ENCODE measurements at places on chromosomes 6 and 20.

- DNase-seq: no peak
Measured at GRCh38 chr6:116047173-116047933, 13.3 kb downstream of the FRK start.

DNA sequence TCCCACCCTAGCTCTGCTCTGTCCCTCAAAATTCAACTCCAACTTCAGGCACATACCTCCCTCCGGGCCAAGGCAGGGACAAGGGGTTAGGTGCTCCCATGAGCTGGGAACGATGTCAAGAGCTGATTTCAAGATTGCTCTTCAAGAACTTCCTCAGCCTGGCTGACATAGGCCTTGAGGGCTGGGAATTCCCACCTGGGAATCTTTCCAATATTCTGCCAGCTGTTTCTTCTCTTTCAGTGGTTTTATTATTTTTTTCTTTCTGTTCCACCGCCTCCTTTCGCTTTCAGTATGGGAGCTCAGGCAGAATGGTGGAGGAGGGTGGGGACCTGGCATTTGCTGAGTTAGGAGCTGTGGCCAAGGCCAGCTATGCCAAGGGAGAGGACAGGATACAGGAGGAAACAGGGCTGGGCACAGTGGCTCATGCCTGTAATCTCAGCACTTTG lies 33.7 kb downstream of the SRSF3 start:
- no peak for DNase-seq

GRCh38 chr6:26311012-26311384 lies 54.0 kb upstream of the BTN3A2 start:
- peak; percentile 77 for DNase-seq

GRCh38 chr6:125099211-125100073 lies 54.1 kb upstream of the TPD52L1 start:
- DNase-seq: peak; percentile 40

- no peak for DNase-seq
Measured at GRCh38 chr6:107714104-107714503, 110.0 kb downstream of the SCML4 start.

DNA sequence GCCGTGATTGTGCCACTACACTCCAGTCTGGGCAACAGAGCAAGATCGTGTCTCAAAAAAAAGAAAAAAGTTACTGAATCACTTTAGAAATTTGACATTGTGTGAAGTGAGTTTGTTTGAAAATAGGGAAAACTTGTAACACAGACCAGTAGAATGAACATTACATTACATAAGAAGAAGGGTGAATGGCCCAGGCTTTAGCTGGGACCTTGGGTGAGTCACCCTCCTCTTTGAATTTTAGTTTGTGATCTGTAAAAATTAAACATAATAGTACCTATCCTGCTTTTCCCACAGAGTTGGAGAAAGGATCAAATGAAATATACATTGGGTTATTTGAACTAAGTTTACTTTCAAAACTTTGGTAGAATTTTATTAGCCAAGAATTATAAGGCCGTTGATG lies 56.3 kb downstream of the KCNS1 start:
- no peak for DNase-seq

DNA sequence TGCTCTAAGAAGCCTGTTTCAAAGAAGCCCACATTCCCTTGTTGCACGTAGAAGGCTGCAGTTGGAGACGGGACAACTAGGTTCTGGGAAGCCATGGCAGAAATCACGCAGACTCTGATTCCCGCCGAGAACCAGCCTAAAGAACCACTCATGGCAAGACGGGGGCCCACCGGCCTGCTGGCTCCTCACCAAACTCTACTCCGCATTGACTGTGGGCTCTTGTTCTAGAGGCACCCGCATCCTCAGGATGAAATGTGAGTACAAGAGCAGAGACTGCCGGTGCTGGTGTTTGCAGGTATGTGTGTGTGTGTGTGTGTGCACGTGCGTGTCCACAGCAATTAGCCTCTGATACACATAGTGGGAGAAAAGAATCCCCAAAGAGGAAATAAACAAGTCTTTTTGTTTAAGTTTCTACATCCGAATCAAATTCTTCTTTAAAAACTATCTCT lies 42.3 kb upstream of the NR2E1 start:
- DNase-seq: no peak

- no peak for DNase-seq
Measured at GRCh38 chr6:44116641-44117382, 10.4 kb downstream of the MRPL14 start.

GRCh38 chr20:44866703-44867335 lies 18.7 kb upstream of the YWHAB start:
- no peak for DNase-seq

DNA sequence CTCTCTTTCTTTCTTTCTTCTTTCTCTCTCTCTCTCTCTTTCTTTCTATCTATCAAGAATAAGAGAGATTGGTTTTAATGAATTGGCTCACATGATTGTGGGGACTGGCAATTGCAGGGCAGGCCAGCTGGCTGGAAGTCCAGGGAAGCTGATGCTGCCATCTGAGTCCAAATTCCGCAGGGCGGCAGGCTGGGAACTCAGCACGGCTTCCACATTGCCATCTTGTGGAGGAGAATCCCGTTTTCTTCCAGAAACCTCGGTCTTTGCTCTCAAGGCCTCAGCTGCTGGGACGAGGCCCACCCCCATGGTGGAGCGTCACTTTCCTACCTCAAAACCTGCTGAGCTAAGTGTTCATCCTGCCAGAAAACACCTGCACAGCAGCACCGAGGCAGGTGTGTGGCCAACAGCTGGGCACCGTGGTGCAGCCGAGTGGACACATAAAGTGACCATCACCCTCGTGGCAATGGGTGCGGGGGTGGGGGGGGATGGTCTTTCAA lies 58.8 kb upstream of the SLCO4A1 start:
- no peak for DNase-seq

DNA sequence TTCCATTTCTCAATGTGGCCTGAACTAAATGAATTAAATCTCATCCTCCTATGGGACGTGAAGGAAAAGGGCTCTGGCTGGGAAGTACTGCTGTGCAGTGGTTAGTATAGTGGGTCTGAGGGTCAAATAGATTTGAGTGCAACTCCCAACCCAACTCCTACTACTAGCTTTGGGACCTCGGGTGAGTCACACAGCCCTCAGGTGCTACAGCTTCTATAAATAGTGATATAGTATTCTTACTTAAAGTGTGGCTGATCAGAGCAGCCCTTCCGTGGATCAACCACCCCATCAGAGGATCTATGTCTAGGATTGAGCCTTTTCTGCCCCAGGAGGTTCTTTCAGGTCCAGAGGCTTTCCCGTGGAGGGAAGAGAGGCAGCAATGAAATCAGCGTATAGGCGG lies 904 bp upstream of the UST start:
- DNase-seq: no peak

DNA sequence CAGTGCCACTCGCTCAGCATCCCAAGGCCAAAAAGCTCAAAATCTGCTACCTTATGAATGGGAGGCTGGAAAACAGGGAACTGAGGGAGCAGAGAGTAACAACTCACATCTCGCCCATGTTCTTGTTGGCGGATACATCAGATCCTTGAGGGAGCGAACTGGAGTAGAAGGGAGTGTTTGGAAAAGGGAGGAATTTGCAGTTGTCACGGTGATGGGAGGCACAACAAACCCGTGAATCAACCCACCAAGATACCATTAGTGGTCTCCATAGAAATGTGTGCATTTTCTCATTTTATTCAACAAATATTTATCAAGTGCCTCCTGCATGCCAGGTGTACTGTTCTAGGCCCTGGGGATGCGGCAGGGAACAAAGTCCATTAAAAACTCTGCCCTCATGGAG lies 212.1 kb downstream of the EYA2 start:
- DNase-seq: no peak

- DNase-seq: no peak
Measured at GRCh38 chr6:26280407-26280806, 84.6 kb upstream of the BTN3A2 start.

DNA sequence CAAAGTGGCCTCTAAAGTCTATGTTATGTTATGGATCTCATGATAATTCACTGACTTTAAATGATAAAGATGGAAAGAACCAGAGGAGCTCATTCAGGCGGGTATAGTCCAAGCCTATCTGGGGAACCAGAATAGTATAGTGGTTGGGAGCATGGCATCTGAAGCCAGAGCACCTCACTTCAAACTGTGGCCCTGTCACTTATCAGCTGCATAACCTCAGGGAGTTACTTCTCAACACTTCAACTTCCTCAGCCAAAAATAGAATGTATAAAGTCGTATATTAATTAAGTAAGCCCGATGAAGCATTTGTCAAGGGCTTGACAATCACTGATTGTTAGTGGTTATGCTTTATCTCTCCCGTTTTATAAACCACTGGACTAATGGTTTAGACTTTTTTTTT lies 112.7 kb downstream of the RTN4IP1 start:
- DNase-seq: no peak

- peak; percentile 56 for DNase-seq
Measured at GRCh38 chr20:57526087-57526884, 1.3 kb upstream of the CTCFL start.

DNA sequence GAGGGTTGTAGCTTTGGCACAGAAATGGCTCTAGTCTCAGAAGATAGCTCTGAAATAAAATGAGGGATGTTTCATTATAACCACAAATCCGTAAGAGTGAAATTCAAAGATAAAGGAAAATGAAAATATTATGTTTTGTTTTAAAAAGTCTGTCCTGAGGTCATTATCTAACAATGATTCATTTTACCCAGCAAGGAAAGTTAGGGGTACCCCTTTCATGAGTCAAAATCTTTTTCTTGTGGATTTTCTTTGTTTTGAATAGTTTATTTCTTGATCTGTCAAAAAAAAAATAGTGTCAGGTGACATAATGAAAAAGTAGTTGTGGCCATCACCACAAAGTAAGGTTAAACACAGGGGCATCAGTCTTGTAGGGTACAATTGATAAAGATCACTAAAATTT lies 59.7 kb upstream of the MYB start:
- DNase-seq: no peak

DNA sequence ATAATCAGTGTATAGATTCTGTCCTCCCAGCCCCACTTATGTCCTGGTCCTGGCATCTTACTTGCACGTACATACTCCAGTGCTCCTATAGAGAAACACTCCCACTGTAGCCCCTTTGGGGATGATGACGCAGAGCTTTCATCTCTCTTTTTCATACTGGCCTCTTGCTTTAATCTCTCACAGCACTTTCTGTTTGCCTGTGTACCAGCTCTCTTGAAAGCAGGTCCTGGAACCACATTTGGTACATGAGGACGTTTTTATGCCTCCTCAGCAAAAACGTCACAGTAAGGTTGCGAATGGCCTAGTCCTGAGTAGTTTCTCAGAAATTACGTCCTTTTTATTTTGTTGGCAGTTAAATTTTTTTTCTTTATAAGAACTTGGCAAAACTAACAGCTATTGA lies 10.8 kb downstream of the L3MBTL3 start:
- no peak for DNase-seq
